ENCODE measurements at places on chromosomes 6 and 20. TPM values are rescaled to one million over a fixed set of nuclear protein-coding genes. Genes with fewer than 3 reads are reported as not detected.

Gene SEL1L2
- not detected for total RNA-seq

Gene CALHM6
- total RNA-seq: 0.53 TPM

Gene CLVS2
- not detected for total RNA-seq

Gene ATP5F1E
- 96.4 TPM for total RNA-seq

Gene LY6G6D
- total RNA-seq: not detected

Gene VSTM2L
- 1.5 TPM for total RNA-seq

- H3K27ac ChIP-seq: no peak overlapping the region
- H3K4me1 ChIP-seq: peaks cover 11% of the 10 kb centered on the region
- H3K36me3 ChIP-seq: peaks cover 24% of the 10 kb centered on the region
Measured at GRCh38 chr6:12134991-12135390, 122.9 kb downstream of the HIVEP1 start.

DNA sequence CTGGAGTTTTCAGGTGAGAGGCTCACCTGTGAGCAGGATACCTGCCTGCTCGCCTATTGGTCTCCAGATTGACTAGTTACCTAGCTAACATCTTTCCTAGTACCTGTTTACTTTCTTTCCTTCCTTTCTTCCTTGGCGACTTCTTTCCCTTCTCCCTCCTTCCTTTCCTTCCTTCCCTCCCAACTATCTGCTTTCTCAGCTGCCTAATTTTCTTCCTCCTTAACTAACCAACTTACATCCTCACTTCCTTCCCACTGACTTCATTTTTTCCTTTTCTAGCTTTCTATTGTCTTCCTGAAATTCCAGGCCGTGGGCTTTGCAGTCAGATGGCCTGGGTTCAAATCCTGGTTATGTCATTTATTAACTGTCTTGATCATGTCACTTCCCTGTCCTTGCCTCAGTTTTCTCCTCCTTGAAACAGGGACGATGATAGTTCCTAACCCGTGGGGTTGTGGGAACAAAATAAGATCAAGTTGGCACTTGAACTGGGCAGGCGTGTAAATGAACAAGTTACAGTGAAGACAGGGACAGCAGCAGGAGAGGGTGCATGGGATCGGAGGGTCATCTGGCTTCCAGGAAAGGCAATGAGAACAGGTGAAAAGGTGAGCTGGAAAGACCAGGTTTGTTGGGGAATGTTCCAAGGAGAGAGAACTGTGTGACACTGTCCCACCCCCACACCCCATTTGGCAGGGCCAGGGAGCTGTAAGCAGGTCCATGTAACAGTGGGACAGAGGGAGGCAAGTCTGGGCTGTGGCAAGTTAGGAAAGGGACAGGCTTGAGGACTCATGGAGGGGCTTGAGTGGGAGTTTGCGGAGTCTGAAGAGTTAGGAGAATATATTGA lies 540 bp downstream of the SGK2 start:
- DNase-seq: no peak
- no peaks in the 10 kb centered on the region for H3K4me1 ChIP-seq
- no peak overlapping the region for H3K27ac ChIP-seq

DNA sequence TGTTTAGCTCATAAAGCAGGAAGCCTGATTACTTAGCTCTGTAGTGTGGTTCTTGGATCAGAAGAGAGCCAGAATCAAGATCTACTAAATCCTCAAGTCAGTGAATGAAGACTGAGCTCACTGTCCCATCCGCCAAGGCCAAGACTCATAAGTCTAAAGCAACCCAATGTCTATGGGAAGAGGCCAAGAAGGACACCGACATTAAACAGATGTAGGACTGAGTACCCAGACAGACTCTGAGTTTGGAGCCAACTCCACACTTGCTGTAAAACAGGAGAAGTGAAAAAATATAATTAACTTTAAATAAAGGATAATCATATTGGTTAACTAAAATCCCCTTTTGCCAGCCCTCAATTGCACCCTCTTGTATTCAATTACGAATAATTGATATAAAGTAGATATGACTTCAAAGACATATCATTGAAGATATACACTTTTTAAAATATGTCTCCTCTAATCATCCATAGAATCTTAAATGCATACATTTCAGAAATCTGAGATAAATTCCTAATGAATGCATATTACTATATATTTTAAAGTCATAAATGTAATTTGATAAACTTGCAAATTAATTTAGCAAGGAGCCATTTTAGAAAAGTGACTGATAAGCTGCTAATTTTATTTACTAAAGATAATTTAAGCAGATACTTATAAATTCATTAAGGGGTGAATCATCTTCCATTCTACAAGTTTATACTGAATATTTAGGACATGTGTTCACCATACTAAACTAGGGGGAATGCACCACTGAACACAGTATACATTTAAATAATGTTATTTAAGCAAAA lies 617.0 kb upstream of the ARID1B start:
- no peaks in the 10 kb centered on the region for H3K36me3 ChIP-seq
- no peaks in the 10 kb centered on the region for H3K27me3 ChIP-seq
- no peaks in the 10 kb centered on the region for H3K4me1 ChIP-seq
- no peak overlapping the region for H3K4me3 ChIP-seq
- no peak for DNase-seq
- no peak overlapping the region for H3K27ac ChIP-seq

DNA sequence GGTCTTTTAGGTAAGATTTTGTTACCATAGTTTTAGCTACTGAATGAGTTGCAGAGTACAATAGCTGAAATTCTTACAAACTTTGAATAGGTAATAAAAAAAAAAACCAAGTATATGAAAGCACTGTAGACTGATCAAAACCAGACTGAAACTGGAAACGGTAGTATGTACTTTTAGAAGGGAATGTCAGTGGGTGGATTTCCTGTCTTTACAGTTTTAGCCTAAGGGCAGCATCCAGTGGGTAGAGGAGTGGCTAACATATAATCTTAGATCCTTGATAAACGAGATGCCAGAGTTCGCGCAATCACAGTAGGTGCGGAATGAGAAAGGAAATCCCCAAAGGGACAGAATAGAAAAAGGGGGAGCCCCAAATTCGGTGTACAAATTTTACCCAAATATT lies 385.9 kb upstream of the RUNX2 start:
- H3K27me3 ChIP-seq: no peaks in the 10 kb centered on the region
- H3K4me3 ChIP-seq: no peak overlapping the region
- H3K4me1 ChIP-seq: no peaks in the 10 kb centered on the region

DNA sequence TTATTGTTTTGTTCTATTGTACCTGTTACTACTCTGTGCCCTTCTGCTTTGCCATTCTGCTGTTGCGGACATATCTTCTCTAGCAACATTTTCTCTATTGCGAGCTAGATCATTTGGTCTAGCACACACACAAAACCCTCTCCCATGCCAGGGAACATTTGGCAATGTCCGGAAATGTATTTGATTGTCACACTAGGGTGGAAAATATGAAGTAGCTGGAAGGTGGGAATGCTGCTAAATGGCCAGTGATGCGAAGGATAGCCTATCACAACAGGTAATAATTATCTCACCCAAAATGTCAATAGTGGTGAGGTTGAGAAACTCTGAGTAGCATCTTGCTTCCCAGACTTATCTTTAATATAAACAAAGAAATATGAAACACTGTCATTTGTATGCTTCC lies 331.9 kb downstream of the HTR1B start:
- no peak overlapping the region for H3K27ac ChIP-seq
- no peaks in the 10 kb centered on the region for H3K4me1 ChIP-seq

GRCh38 chr6:47132724-47133123 lies 90.6 kb upstream of the ADGRF1 start:
- H3K4me3 ChIP-seq: no peak overlapping the region
- H3K4me1 ChIP-seq: no peaks in the 10 kb centered on the region
- no peak overlapping the region for H3K27ac ChIP-seq
- no peak for DNase-seq
- H3K36me3 ChIP-seq: no peaks in the 10 kb centered on the region

- no peaks in the 10 kb centered on the region for H3K36me3 ChIP-seq
- no peak overlapping the region for H3K4me3 ChIP-seq
- DNase-seq: no peak
- no peaks in the 10 kb centered on the region for H3K27me3 ChIP-seq
Measured at GRCh38 chr6:140744659-140745320, 1370.3 kb upstream of the CITED2 start.

DNA sequence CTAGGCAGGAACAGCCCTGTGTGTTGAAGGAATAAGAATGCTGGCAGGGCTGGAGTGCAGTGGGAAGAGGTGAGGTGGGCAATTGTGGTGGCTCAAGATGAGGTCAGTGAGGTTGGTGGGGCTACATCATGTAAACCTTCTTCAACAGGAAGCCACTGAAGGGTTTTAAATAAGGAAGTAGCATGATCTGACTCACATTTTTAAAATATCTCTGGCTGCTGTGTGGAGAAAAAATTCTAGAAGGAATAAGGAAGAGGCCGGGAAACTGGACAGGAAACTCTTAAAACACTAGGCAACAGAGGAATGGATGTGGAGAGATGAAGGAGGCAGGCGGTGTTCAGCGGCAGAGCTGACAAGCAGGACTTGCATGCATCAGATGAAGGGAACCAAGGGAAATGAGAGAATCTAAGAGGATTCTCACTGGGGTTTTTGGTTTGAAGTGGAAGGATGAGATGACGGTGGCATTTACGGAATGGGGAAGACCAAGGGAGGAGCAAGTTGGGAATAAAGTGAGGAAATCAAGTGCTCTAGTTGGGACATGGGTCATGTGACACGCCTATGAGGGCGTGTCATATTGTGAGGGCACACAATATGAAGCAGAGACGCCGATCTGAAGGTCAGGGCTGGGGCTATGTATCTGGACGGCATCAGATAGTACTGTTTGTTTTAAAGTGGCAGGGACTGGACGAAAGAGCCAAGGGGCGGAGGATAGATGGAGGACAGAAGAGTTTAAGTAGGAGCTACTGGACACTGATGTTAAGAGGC lies 18.2 kb downstream of the TMEM242 start:
- H3K27ac ChIP-seq: no peak overlapping the region
- no peaks in the 10 kb centered on the region for H3K36me3 ChIP-seq
- H3K27me3 ChIP-seq: no peaks in the 10 kb centered on the region
- DNase-seq: no peak
- H3K4me1 ChIP-seq: no peaks in the 10 kb centered on the region

DNA sequence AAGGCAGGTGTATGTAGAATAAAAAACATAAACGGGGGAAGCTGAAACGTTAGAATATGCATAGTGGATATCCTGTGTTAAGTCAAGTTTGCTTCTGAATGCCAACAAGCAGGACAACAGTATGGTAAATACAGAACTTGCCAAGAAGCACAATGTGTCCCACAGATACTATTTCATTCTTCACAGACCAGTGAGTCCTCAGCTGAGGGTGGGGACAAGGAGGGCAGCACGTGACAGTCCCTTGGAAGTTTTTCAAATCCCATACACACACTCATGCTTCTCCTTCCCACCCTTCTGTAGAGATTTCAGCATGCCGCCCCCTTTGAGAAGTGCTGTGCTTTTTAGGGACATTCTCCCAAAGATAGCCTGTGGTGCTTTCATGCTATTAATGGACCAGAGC lies 268.5 kb upstream of the ECI2 start:
- no peak overlapping the region for H3K4me3 ChIP-seq
- DNase-seq: no peak
- no peak overlapping the region for H3K27ac ChIP-seq
- no peaks in the 10 kb centered on the region for H3K27me3 ChIP-seq
- H3K4me1 ChIP-seq: peaks cover 5% of the 10 kb centered on the region

GRCh38 chr6:43097098-43097489 lies 21.0 kb downstream of the PTK7 start:
- H3K4me3 ChIP-seq: no peak overlapping the region
- H3K27me3 ChIP-seq: no peaks in the 10 kb centered on the region
- no peak for DNase-seq
- peak overlapping the region; percentile 57 for H3K27ac ChIP-seq
- peaks cover 19% of the 10 kb centered on the region for H3K4me1 ChIP-seq
- H3K36me3 ChIP-seq: no peaks in the 10 kb centered on the region

DNA sequence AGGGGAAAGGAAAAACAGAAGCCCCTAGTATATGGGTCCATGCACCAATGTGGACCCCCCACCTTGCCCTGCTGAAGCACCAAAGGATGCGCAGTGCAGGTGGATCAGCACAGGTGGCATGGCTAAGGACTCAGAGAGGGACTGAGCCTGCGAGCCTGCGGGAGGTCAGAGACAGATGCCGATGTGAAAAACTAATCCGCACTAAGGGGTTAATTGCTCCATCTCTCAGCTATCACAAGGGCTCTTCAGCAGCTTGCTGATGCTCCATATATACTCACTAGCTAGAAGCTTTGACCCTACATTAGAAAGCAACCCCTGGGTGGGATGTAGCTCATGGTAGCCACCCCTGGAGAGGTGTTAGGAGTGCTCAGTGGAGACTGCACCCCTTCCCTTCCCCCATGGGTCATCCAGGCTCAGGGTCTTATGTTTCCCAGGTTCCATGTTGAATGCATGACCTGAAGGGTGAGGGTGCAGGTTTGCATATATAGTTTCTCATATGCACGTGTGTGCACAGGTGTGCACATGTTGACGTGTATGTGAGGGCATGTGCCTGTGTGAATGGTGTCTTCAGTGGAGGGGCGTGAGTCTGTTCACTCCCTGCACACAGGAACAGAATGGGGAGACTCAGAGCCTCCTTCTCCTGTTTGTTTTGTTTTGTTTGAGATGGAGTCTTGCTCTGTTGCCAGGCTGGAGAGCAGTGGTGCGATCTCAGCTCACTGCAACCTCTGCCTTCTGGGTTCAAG lies 13.4 kb upstream of the IP6K3 start:
- no peak overlapping the region for H3K27ac ChIP-seq
- no peaks in the 10 kb centered on the region for H3K36me3 ChIP-seq
- no peak for DNase-seq

- H3K36me3 ChIP-seq: no peaks in the 10 kb centered on the region
- no peak overlapping the region for H3K27ac ChIP-seq
- H3K4me1 ChIP-seq: no peaks in the 10 kb centered on the region
- no peak overlapping the region for H3K4me3 ChIP-seq
- no peak for DNase-seq
Measured at GRCh38 chr20:37680420-37680819, 13.4 kb upstream of the CTNNBL1 start.

DNA sequence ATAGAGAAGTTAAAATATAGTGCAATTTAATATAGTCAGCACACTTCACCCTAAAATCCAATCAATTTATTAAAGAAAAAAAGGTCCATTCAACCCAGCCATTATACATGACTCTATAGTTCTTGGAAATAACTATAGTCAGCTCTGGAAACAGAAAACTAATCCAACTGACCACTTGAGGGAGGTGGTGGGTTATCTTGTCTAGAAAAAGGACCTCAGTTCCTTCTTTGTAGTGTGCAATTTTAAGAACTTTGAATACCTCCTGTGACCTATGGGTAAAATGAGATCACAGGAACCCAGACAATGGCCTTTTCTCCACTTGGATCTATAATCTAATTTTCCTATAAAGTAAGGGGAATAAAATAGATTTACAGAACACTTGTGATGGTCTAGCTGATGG lies 163.6 kb upstream of the CENPW start:
- H3K4me3 ChIP-seq: no peak overlapping the region
- no peaks in the 10 kb centered on the region for H3K27me3 ChIP-seq
- no peaks in the 10 kb centered on the region for H3K36me3 ChIP-seq
- no peaks in the 10 kb centered on the region for H3K4me1 ChIP-seq
- no peak for DNase-seq

DNA sequence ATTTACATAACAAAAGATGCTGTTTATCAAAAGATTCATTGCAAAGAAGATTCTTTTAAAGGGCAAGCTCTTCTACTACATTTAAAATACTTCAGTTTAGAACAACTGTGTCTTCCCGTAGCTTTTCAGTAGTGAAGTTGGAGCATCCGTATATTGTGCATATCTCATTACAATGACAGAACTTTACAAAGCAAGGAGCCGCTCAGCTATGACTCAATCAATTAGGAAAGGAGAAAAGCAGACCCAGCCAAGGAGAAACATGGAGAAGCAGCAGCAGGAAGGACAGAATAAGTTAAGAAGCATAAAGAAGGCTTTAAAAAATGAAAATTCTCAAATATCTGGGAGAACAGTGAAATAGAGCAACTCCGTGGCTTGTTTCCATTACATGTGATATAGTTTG lies 132.6 kb upstream of the SMLR1 start:
- H3K4me1 ChIP-seq: no peaks in the 10 kb centered on the region
- no peak for DNase-seq
- H3K27ac ChIP-seq: no peak overlapping the region
- H3K27me3 ChIP-seq: no peaks in the 10 kb centered on the region
- no peak overlapping the region for H3K4me3 ChIP-seq
